Central memory CD8-positive, alpha-beta T cell (primary cell): ENCODE measurements at places on chromosomes 6 and 20.

DNA sequence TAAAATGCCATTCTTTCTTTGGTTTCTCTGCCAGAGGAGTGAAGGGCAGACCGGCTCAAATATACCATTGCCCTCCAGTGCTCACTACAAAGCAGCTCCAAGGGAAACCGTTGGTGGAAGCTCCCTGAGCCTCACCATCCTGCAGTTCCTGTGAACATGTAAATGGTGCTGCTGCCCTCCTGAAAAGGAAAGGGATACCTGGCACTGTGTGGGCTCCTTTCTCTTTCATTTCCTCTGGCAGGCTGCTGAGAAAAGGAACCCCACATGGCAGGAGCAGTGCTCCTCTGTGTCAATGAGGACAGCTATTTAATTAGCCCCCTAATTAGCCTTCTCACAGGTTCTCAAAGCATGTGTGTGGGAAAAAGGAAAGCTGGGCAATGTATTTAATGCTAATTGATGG is 142.5 kb downstream of the KLHL32 start:
- DNase-seq: no peak

DNA sequence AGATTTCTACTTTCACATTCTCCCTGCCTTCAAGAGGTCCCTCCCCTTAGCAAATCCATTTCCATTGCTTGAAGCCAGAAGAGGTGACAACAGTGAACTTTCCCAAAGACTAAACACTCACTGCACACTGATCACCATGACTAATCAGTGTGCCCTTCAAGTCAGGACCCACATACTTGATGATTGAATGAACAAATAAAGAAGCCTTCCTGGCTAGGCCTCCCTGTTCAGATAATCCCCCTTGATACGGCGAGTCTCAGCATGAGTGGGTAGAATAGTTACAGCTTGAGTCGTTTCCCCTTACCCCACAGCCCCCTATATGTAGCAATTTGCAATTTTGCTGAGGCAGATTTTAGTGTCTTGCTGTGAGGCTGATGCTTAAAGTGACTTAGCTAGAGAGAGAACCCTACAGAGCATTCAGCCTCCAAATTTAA is 102.2 kb downstream of the UNC5CL start:
- no peak for DNase-seq

DNA sequence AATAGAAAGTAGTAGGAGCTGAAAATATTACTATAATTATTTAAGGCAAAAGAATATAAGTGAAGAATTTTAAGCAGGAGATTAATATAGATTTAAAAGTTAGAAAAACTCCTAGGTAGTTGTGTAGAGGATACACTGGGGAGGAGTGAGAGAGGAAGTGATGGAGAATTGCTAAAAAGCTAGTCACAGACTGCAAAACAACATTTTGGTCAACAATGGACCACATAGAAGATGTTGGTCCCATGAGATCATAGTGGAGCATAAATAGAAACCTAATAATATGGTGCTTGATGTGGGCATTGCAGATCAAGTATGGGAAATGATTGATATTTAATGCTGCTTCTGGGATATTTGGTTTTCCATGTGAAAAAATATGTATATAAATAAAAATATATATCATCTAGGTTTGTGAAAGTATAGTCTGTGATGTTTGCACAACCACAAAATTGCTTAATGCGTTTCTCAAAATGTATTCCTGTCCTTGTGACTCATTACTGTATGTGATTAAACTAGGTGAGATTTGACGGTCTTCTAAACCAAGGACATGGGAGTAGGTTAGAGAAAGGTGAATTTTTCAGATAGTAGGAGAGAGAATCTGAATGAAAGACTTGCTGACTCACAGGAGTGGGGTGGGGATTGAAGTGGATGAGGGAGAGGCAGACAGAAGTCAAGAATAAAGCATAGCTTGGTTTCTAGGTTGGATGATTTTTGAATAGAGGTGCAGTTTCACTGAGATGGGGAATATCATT is 174.0 kb downstream of the BCKDHB start:
- no peak for DNase-seq

DNA sequence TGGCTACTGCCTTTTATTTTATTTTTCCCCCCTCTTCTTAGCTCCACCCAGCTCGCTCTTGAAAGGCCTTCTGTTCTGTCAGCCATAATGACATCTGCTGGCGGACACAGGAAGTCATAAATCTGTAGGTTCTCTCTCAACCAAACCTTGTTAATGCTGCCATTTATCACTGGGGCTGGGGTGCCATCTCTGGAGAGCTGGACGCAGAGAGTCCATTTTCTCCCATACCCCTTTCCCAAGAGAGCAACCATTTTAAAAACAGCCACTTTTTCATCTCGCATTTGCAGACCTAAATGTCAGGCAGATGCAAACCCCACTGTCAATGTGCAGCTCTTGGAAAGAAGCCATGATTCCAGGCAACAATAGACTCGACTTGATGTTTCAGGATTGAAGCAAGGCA is 13.0 kb upstream of the TSHZ2 start:
- no peak for DNase-seq

DNA sequence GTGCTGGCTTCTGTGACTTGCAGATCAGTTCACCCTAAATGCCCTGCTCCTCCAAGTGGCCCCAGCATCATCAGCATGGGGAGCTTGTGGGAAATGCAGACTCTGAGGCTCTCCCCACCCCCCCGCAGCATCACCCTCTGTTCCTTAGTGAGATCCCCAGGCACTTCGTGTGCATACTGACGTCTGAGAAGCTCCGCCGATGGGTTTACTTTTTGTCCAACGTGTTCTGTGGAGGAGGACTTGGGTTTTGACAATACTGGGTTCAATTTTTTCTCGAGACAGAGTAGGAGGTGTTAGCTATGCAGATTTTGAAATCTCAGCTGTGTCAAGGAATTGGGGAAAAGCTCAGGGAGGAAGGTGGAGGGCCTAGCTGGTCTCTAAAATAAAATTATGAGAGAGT is 38.3 kb upstream of the ZNF831 start:
- no peak for DNase-seq

- DNase-seq: no peak
Observed at GRCh38 chr6:8389036-8389818, 46.1 kb downstream of the SLC35B3 start.

DNA sequence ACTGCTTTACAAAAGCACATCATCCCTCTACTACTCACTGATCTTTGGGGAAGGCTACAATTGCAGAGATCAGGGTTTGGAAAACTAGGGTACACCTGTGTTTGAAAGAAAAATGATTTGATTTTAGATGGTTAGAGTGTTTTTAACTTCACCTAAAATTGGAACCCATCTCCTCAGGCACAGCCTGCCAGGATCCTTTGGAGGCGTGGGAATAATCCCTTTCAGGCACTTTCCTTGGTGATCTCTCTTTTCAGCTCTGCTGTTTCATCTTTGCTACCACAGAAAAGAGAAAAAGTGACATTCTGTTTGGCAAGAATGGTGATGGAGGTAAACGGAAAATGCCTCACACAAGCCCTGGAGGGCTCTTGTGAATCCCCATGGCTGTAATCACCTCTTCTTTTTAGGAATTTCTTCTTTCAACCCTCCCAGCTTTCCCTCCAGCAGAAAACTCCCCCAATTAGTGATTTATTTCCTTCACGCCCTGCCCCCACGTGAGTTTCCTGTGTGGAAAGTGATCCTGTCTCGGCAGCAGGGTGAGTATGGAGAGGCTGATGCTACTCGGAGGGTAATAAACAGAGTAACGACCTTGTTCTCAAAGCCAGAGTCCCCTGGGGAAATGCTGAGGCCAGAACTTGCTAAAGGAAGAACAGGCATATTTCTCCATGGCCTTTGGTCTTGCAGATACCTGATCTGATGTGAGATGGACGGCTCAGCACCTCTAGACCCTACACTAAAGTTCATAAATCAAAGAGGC is 9.2 kb downstream of the KCNG1 start:
- DNase-seq: no peak

DNA sequence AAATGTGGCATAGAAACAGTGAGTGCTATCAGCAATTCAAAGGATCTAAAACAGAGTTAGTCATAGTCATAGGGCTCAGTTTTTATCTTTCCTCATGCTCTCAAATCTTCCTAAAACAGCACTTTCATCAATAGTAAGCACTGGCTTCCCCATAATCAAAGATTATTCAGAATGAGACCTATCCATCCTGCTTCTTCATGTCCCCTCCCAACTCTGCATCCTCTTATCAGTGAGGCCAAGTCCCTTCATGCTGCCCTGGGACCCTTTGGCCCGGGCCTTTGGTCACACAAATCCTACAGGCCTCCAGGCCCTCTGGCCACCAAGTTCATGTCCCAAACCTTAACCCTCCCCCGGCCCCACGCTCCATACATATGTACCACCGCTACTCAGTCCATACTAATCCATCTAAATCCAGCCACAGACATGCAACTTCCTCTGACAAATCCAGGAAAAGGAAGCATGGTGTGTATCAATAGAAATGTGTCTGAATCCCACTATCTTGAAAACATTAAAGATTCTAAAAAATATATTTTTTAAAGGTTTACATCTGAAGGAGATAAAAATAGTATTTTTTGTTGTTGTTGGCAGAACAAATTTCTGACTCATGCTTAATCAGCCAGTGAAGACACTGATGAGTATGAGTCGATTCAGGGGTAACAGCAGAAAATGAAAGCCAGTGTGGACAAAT is 143.5 kb downstream of the PDE7B start:
- no peak for DNase-seq

DNA sequence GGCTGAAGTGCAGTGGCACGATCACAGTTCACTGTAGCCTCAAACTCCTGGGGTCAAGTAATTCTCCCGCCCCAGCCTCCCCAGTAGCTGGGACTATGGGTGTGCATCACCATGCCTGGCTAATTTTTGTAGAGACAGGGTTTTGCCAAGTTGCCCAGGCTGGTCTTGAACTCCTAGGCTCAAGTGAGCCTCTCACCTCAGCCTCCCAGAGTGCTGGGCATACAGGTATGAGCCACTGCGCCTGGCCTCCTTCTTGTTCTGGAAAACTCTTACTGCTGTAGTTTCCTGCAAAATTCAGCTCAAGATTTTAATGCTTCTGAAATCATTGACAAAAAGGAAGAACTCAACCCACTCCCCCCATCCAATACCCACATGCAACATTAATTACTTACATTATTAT is 21.9 kb upstream of the KCNG1 start:
- no peak for DNase-seq
